ENCODE measurements at places on chromosomes 1 and 21. TPM values are rescaled to one million over a fixed set of nuclear protein-coding genes. Genes with fewer than 3 reads are reported as not detected.

DNA sequence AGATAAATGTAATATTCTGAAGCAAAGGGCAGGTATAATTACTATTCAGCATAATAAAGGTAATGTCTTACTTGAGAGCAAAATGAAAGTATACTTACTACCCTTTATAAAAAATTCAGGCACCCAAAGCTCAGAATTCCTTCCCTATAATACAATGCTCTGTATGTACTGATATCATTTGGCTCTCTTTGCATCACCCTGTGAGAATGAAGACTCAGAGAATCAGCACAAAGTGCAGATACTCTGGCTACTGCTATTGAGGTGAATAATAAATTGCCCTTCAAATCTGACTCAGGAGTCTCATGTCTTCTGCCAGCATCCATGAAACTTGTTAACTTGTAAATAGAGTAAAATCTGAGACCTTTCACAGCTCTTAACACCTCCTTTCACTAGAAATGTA lies 108.5 kb upstream of the KCTD3 start:
- no peak for DNase-seq

DNA sequence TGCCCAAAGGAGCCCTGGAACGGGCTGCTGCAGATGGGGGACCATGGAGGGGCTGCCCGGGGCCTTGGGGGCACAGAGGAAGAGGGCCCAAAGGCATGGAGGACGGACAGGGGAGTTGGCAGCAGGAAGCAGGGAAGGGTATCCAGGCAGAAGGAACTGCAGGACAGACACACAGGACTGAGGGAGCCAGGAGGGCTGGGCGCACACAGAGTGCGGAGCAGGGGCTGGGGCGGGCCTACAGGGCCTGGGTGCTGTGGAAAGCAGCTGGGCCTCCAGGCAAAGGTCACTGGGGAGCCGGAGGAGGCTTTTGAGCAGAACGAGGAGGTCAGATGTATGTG lies 28.1 kb downstream of the KRTAP10-1 start:
- DNase-seq, result no peak

DNA sequence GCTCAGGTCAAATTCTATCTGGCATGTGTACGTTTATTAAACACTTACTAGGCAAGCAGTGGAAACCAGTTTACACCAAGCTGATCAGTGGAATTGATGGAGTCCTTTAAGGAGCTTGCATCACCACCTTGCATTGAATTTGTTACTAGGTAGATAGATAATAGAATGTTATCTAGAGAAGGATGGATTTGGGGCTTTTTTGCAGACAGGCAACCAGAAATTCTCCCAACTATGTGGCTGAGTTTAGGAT lies 44.9 kb downstream of the HHAT start:
- no peak for DNase-seq

DNA sequence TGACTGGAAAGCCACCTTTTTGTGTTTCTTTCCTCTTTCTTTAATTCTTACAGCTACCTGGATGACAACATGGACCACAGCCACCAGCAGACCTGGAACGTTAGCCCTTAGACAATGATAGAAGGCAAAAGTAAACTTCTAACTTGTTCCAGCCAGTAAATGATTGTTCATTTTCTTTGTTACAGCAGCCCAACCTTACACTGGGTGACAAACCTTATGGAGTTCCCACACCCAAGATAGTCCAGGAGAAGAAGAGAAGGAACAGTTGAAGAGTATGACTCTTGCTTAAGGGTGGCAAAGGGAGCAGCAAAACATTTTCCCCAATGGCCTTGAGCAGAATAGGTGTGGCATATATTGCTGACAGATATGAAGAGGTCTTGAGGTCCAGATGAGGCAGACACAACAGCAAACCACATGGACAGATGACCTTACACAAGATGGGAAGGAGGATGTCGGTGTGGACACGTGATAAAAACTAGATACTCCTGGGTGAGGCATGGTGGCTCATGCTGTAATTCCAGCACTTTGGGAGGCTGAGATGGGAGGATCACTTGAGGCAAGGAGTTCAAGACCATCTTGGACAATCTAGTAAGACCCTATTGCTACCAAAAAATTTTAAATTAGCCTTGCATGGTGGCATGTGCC lies 11.8 kb upstream of the FAM76A start:
- no peak for DNase-seq

Gene MTARC1
- 4.0 TPM for polyA plus RNA-seq

Gene SYT2
- 0.94 TPM for polyA plus RNA-seq

Gene PGBD5
- 19.1 TPM for polyA plus RNA-seq

Gene FAM72C
- polyA plus RNA-seq, result 1.2 TPM

Gene LAMB3
- polyA plus RNA-seq, result 0.96 TPM
